Thymus (tissue), 14 donors: ENCODE measurements at places on chromosomes 4 and X.

DNA sequence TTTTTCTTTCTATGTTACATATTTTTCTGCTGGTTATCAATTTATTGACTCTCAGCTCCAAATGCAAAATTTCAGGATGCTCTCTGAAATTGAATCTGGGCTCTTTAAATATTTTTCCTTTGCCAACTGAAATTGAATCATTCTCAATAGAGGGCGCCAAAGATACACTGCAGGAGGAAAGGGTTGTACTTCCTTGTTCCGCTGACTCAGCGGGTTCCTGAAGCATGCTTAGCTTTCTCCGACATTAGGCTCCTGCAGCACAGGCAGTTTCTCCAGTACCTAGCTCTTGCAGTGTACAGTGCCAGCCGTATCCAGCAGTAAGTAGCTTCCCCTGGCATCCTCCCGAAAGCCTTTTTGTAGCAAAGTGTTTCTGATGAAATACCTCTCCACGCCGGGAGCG, 28.8 kb upstream of the CFAP47 start:
- peak; percentile 14 for DNase-seq

- no peak for DNase-seq
Observed at GRCh38 chr4:175776217-175776616, 35.8 kb downstream of the GPM6A start.

DNA sequence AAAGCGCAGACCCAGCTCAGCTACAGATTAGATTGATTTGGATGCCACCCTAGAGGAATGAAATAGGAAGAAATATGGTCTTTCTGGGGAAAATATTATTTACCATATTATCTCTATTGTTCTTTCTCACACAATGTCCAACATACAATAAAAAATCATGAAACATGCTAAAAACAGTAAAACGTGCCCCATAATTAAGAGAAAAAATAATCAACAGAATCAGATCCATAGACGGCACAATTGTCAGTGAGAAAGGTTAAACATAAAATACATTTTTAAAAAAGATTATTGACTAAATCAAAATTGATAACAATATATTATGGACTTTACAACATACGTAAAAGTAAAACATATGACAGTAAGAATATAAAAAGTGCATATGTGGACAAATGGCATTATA, 90.9 kb downstream of the ENPP6 start:
- DNase-seq: no peak

GRCh38 chr4:142838778-142839177, 7.3 kb downstream of the INPP4B start:
- no peak for DNase-seq

- no peak for DNase-seq
Observed at GRCh38 chrX:67612231-67612630, 68.4 kb downstream of the AR start.

DNA sequence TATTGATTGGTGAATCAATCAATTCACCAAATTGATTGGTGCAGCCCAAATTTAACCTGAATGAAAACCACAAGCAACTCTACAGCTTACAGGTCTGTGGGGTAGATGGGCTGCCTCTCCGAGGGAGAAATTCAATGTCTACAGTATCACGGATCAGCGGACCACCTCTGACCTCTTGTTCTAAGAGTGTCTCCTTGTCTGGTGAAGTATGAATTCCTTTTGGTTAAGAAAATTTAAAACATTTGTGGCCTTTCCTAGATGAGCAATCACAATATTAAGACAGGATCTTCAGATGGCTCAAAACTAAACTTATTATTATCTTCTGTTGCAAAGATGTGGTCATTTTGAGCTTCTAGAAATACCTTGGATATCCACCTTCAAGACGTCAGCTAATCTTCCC, 153.3 kb downstream of the IL15 start:
- DNase-seq: no peak

DNA sequence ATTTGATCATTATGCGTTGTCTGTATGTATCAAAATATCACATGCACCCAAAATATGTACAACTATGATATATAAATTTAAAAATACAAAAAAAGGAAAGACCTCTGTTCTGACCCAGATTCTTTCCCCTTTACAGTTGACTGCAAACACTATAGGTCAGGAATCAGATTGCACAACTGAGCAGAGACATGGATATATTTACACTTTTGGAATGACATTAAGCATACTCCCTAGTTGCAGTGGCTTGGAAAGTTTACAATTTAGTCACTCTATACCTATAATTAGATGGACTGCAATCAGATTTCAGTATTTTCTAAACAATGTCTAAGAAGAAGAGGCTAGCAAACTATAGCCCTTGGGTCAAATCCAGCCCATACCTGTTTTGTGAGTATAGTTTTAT, 98.5 kb upstream of the INPP4B start:
- DNase-seq: no peak

GRCh38 chr4:98528882-98529281, 129.5 kb downstream of the TSPAN5 start:
- no peak for DNase-seq

GRCh38 chr4:167956676-167957075, 135.7 kb upstream of the ANXA10 start:
- DNase-seq: no peak

- no peak for DNase-seq
Observed at GRCh38 chr4:54647070-54647469, 10.7 kb upstream of the KIT start.

DNA sequence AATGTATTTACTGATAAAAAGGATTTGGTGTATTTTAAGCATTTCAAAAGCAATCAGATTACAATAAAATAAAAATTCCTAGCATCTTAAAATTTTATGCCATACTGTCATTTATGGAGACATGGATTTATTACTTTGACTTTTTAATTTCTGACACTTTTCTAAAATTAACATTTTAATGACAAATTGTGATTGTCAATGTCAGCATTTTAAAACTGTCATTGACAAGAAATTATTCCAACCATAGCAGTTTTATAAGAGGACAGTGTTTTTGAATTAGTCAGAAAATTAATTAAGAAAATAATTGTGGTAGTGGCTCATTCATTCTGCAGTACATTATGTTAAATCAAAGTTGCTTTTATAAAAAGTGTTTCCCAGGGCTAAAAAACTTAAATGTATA, 1954.4 kb downstream of the ARAP2 start:
- DNase-seq: no peak
